ENCODE measurements at places on chromosomes 11 and 22.

- no peak for DNase-seq
Measured at GRCh38 chr11:125148743-125149142, 15.8 kb upstream of the PKNOX2 start.

DNA sequence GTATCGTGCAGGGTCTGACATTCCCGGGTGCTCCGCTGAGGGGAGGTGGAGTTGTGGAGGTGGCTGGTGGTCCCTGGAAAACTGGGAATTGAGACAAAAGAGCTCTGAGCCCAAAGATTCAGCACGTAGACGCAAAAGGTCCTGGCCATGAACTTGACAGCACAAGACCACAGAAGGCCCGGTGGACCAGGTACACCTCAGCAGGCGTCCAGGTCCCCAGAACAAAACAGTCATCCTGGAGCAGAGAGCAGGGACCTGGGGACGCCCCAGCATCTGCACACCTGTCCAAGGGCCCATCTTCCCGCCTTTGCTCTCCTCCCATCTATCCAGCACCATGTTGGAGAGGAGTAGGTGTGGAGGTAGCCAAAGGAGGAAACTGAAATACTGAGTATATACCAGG lies 13.8 kb upstream of the MB start:
- no peak for DNase-seq

- DNase-seq: no peak
Measured at GRCh38 chr22:47151490-47151889, 389.0 kb downstream of the TBC1D22A start.

GRCh38 chr22:31987218-31987617 lies 42.9 kb downstream of the YWHAH start:
- DNase-seq: no peak

DNA sequence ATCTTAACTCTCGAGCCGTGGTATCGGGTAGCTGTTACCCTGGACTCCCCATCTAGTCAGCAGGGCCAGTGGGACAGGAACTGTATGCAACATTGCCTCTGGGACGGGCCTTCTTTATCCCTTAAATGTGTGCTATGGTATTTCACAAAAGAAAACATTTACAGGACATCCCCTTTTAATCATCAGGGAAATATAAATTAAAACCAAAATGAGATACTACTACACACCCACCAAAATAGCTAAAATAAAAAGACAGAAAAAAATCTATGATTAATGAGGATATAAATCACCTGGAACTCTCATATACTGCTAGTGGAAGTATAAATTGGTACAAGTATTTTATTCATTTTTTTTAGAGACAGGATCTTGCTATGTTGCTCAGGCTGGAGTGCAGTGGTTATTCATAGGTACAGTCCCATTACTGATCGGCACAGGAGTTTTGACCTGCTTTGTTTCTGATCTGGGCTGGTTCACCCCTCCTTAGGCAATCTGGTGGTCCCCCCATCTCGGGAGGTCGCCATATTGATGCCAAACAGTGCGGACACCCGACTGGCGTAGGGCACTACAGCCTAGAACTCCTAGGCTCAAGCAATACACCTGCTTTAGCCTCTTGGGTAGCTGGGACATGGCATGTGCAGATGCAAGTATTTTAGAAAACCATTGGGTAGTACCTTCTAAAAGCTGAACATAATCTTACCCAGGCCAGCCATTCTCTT lies 9.3 kb downstream of the RSPH14 start:
- no peak for DNase-seq
